ENCODE measurements at places on chromosomes 3 and 15. TPM values are rescaled to one million over a fixed set of nuclear protein-coding genes. Genes with fewer than 3 reads are reported as not detected.

Gene MUC13
- total RNA-seq, result not detected

Gene COL6A5
- total RNA-seq, result not detected

Gene CYB561D2
- 25.2 TPM for total RNA-seq

Gene DLL4
- 0.10 TPM for total RNA-seq

Gene PRKAR2A
- total RNA-seq, result 58.4 TPM

Gene ASB14
- total RNA-seq, result not detected

Gene WDR93
- total RNA-seq, result not detected

Gene EPHA3
- total RNA-seq, result not detected

Gene LRRC15
- total RNA-seq, result 188 TPM

DNA sequence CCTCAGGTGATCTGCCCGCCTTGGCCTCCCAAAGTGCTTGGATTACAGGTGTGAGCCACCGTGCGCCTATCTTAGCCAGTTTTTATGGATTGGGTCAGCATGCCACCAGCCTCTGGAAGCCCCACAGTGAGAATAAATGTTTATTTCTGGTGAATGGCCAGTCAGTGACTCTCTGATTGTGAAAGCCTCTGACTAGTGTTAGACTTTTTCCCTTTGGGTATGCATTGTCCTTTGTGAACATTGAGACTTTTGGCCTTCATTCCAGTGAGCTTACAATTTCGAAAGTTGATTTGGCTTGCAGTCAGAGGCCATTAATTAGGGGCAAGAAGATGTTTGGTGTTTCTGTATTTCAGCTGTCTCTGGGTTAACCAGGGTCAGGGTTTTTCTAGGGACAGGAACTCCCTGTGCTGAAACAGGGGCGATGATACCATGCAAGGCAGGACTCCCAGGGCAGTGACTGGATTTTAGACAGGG is 274.5 kb upstream of the C2CD4B start:
- peak; percentile 45 for DNase-seq

DNA sequence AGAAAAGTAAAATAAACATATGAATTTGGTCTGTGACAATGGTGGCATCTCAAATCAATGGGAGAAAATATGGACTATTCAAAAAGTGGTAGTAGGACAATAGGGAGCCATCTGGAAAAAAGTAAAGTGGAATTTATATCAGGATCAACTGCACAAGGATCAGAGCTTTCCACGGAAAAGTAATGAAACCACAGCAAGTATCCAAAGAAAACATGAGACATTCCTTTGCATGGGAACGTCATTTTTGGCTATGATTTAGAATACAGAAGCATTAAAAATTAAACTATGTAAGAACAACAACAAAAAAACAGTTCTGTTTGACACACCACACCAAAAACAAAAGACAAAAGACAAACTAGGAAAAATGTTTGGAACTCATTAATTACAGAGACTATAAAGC is 18.7 kb downstream of the CRBN start:
- DNase-seq, result no peak

- peak; percentile 96 for DNase-seq
These were observed 60.4 kb downstream of the SMAD3 start for GRCh38 chr15:67125589-67126502.

- DNase-seq, result no peak
These were observed 77.6 kb downstream of the TOP2B start for GRCh38 chr3:25587094-25587493.

GRCh38 chr3:130992344-130992743 is 34.3 kb downstream of the ASTE1 start:
- no peak for DNase-seq

- no peak for DNase-seq
These were observed 49.5 kb downstream of the MCF2L2 start for GRCh38 chr3:183378951-183379350.

- DNase-seq, result peak; percentile 15
These were observed 37.0 kb upstream of the TRIM71 start for GRCh38 chr3:32780735-32781210.
